ENCODE measurements at places on chromosomes 16 and 17.

DNA sequence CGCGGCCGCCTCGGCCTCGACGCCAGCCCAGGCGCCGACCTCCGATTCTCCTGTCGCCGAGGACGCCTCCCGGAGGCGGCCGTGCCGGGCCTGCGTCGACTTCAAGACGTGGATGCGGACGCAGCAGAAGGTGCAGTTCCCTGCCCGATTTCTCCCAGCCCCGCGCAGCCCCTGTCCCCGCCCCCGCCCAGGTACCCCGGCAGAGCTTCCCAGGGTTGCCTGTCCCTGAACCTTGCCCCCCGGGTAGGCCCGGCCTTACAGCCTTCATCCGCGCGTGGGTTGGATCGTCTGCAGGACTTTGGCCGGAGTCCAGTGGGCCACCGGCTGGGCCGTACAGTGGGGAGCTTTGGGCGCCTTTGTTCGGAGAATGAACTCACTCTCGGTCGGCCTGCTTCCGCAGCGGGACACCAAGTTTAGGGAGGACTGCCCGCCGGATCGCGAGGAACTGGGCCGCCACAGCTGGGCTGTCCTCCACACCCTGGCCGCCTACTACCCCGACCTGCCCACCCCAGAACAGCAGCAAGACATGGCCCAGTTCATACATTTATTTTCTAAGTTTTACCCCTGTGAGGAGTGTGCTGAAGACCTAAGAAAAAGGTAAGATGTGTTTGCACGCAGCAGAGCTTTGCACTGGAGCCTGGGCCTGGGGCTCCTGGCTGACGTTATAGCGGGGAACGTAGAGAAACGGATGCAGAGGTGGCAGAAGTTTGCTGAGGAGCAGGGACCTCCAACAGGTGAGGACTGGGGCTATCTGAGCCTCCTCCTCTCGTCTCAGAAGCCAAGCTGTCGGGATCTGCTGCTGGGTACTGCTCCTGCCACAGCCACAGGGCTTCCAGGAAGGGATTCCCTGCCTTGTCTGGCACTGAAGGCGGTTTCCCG is 593 bp downstream of the GFER start:
- no peak for DNase-seq

GRCh38 chr16:79042886-79043285 is 557.7 kb downstream of the MAF start:
- DNase-seq: no peak

- DNase-seq: peak; percentile 75
Measured at GRCh38 chr17:65057531-65058090, 1.1 kb upstream of the GNA13 start.

DNA sequence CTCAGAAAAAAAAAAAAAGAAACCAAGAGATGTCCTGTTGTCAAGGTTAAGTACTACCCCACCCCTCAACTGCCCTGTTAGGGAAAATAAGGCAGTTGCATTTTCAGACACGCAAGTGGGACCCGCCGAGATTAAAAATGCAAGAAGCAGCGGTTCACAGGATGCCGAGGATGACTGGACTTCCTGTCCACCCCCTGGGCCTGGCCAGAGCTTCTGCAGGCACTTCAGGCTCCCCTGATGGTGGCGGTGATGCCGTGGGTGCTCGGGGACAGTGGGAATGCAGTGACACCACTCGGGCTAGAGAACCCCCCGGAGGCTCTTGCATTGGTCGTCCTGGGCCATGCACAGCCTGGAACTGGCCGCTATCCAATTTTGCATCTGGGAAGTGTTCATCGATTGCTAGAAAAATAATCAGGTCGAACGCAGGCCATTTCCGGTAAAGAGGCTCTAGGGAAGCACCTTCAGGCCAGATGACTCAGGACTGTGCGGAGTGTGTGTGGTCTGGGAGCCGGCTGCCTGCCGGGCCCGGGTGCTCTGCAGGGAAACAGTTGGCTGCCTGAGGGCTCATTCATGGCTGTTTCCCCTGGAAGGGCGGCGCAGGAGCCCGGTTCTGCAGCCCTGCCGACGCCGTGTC is 13.4 kb upstream of the CRISPLD2 start:
- peak; percentile 93 for DNase-seq

DNA sequence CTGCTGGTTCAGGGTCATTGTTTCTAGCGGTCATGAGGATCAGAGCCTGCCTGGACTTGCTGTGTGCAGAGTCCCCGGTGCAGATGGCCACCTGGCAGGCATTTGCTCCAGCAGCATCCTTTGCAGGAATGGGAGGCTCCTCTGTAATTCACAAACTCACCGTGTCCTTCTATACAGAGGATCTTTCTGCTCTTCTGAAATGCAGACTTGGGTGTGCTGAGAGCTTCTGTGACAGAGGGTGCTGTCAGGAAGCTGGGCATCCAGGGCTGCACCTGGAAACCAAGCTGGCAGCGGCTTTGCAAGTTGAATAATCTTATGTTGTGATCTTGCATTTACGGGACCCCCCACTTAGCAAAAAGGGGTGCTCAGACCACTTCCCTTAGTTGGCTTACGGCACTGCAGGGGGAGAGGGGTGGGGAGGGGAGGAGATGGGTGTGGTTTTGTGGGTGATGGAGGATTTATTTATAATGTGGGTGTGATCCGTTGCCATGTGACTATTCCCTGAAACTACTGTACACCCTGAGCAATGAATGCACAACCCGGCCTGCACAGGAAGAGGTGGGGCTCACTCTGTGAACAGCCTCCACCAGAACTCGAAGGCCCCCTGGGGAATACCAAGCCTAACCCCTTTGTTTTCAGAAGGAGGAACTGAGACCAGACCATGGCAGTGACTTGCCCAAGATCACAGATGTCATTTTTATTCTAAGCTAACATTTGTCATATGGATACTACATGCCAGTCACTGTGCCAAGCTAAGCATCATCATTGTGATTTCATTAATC is 178.3 kb downstream of the PRKCB start:
- no peak for DNase-seq

DNA sequence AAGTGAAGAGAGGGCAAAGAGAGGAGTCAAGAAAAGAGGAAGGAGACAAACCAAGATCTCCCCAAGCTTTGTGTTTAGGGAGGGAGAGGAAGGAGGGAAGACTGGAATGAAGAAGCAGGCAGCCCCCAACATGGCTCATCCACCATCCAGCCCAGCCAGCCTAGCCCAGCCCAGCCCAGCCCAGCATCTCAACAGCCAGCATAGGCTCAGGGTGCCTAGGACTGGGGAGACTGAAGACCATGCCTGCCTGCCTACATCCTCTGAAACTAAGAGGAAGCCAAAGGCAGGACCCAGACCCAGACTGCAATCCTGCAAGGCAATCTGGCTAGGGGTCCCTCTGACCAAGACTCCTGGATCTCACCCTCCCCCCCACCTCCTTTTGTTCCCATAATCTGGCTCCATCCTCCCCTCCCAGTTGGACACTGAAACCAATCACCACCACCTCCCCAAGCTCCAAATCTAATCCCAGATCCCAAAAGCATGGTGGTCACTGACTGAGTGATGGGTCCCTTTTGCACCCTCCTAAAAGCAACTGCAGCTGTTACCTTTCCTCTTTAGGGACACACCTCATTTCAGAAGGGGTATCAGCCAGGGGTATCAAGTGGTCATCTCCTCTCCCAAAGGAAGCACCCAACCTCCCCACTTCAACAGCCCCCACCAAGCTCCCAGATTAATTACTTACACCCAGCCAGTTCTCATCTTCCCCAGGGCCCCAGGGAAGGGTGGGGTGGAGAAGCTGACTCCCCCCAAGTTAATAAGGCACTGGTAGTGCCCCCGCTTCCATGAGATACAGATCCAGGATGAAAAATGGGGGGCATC is 1.2 kb downstream of the HDAC5 start:
- no peak for DNase-seq

DNA sequence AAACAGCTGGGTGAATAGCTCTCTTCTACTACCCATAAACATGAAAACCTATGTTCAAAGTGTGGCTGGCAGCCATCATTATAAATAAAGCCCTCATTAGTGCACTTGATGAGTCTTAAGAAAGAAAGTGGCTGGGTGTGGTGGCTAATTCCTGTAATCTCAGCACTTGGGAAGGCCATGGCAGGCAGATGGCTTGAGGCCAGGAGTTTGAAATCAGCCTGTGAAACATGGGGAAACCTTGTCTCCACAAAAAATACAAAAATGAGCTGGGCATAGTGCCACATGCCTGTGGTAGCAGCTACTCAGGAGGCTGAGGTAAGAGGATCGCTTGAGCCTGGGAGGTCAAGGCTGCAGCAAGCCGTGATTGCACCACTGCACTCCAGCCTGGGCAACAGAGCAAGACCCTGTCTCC is 28.3 kb upstream of the APPBP2 start:
- no peak for DNase-seq

DNA sequence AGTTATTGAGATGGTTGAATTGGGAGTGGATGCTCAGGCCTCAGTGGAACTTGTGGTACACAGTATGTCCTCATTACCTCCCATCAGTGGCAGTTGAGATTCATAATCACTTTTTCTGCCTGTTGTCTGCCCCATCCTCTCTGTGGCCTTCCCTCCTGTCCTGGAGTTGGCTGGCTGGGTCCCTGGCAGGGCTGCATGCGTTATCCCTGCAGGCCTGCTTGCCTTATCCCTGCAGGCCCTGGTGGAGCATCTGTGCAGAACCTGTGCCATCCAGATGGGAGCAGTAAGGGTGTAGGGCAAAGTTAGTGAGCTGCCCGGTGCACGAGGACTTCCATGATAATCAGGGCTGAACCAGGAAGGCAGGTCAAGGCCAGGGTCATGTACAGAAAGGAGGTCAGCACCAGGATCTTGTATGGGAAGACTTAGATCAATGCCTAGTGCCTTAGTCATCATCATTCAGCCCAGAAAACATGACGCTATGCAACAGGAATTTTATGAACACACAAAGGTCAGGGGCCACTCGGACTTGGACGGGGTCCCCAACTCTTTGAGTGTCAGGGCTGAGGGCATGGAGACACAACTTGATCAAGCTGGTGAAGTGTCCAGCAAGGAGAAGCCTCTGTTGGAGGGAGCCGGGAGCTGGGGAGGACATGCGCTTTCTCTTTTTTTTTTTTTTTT is 47.2 kb downstream of the ABCC1 start:
- DNase-seq: peak; percentile 94

GRCh38 chr16:8959921-8960787 is 3.6 kb downstream of the USP7 start:
- peak; percentile 70 for DNase-seq

- DNase-seq: no peak
Measured at GRCh38 chr16:30603945-30604315, 6.3 kb downstream of the ZNF689 start.

DNA sequence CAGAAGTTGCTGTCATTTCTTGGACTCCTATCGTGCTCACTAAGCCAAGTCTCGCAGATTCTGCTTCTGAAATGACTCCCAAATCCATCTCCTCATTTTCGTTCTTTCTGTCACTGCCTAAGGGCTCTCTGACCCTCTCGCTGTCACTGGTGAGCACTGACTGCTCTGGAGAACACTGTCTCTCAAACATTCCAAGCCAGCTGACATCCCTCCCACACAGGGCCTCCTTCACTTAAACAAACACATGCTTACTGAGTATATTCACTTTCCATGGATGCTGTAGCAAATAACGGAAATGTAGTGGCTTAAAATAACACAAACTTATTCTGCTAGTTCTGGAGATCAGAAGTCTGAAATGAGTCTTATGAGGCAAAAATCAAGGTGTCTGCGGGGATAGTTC is 18.8 kb downstream of the CACNG1 start:
- DNase-seq: no peak

GRCh38 chr16:22073350-22073749 is 19.0 kb upstream of the VWA3A start:
- DNase-seq: no peak

DNA sequence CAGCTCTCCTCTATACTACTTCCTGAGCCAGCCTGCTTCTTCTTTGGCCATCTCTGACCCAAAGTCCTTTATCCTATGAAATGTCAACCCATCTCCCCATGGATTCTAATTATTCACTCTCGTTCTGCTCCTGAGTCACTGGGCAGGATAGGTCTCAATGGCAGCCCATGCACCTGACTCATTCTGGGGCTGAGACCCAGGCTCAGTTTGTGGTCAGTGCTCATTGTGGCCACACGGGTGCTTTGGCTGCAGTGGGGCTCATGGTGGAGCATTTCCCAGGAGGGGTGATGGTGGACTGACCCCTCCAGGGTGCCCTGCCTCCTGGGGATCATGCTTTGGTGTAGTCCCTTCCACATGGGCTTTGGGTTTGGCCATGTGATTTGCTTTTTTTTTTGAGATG is 154.8 kb upstream of the WSCD1 start:
- no peak for DNase-seq

- no peak for DNase-seq
Measured at GRCh38 chr17:47935961-47936360, 5.4 kb upstream of the PNPO start.

DNA sequence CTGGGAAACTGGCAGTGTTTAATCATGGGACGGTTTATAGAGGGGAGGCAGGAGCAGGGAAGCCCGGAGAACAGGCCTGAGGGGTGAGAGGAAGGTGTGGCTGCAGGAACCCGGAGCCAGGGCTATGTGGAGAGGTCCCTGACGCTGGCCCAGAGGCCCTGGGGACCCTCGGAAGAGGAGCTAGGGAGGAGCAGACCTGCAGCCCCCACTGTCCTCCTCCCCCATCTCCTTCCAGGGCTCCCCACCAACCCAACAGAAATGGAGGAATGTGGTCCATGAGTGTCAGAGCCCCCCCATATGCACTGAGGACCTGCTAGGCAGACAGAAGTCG is 20.3 kb downstream of the TMEM235 start:
- DNase-seq: no peak

DNA sequence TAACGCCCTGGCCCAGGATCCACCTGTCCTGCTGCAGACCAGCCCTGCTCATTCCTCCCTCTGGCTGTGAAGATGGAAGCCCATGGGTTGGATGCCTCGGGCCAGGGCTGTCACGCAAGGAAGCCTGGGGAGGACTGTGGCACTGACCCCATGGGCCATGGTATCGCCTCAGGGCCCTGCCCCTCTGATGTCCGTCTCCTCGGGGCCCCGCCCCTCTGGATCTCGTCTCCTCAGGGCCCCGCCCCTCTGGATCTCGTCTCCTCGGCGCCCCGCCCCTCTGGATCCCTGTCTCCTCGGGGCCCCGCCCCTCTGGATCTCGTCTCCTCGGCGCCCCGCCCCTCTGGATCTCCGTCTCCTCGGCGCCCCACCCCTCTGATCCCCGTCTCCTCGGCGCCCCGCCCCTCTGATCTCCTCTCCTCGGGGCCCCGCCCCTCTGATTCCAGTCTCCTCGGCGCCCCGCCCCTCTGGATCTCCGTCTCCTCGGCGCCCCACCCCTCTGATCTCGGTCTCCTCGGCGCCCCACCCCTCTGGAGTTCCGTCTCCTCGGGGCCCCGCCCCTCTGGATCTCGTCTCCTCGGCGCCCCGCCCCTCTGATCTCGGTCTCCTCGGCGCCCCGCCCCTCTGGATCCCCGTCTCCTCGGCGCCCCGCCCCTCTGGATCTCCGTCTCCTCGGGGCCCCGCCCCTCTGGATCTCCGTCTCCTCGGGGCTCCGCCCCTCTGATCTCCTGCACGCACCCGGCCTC is 24.0 kb downstream of the METRNL start:
- peak; percentile 76 for DNase-seq

DNA sequence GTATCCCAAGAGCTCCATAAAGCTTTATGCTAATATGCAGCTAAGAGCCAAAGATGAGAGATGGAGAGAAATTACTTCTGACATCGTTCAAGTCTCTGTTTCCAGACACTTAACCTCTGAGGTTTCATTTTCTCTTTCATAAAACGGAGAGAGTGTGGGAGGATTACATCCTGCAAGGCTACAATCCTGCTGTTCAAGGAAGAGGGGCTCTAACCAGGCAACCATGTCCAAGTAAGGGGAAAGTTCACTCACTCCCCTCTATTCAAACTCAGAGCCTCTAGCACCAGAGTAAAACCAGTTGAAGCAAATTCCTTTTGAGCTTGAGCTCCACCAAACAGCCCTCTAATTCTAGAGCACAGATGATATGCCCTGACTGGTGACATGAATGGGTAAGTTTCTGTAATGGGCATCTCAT is 397.4 kb downstream of the NPIPA8 start:
- no peak for DNase-seq
